ENCODE measurements at places on chromosomes 6 and 20.

GRCh38 chr6:47478233-47479139 lies 897 bp downstream of the CD2AP start:
- peak; percentile 2 for DNase-seq

DNA sequence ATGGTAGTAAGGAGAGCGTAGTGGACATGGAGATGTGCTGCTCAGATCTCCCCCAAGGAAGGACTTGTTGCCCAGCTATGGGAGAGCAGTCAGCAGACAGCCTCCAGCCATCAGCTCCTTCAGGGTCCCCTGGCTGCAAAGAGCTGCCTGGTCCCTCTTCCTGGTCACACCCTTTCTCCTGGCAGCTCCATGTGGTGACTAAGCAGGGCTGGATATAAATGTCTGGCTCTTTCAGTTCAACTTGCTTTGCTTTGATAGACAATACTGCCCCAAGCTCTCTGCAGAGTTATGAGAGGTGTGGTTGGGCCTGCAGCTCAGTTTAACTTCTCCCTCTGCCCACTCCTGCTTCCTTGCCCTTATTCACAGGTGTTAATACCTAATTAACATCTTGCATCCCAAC lies 64.1 kb upstream of the DDR1 start:
- no peak for DNase-seq

GRCh38 chr6:115668781-115669180 lies 391.9 kb downstream of the FRK start:
- DNase-seq, result no peak

GRCh38 chr6:9025796-9026394 lies 590.5 kb upstream of the SLC35B3 start:
- DNase-seq, result no peak

- DNase-seq, result no peak
These were observed 25.7 kb downstream of the SLC2A4RG start for GRCh38 chr20:63765082-63765873.

GRCh38 chr6:7053125-7053774 lies 54.5 kb upstream of the RREB1 start:
- no peak for DNase-seq

DNA sequence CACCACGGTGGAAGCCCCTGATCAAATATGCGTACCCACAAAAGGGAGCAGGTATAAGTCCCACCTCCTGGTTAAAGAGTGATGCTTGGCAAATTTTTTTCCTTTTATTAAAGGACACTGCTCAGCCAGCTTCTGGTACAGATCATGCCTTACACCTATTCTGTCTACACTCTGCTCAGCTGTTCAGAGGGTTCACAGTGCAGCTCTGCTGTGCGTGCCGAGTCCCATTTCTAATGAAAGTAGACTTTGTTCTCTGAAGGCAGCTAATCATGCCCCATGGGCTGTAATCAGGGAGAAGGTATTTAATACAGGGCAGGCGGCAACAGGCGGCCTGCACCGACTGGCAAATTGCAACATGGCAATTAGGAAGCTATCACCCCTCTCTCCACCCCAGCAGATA lies 16.3 kb downstream of the LRRC73 start:
- no peak for DNase-seq

DNA sequence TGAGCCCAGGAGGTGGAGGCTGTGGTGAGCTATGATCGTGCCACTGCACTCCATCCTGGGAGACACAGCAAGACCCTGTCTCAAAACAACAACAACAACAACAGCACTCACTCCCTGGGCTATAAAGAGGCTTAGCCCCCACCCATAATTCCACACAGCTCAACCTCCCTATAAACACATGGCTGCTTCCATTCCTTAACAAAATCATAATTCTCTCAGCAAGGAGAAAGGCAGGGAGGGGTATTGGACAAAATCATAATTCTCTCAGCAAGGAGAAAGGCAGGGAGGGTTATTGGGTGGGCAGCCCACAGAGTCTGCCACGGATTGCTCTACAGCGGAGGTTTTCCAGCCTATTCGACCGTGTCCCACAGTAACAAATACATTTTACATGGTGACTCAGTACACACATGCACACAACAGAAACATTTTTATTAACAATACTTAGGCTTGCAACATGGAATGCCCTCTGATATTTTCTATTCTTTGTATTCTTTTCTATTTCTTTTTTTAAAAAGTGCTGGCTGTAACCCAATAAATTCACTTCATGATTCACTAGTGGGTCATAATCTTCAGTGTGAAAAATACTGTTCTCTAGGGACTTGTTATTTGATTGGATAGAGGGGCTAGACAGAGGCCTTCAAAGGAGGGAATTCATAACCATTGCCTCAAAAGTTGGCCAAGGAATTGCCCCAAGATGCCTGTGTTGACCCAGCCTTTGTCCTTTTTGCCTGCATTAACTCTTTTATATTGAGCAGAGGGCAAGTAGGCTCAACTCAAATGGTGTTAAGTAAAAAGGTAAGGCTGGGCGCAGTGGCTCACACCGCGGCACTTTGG lies 50.6 kb upstream of the ZMYND8 start:
- DNase-seq, result no peak

GRCh38 chr6:44035621-44036020 lies 91.6 kb downstream of the MRPL14 start:
- DNase-seq, result no peak

DNA sequence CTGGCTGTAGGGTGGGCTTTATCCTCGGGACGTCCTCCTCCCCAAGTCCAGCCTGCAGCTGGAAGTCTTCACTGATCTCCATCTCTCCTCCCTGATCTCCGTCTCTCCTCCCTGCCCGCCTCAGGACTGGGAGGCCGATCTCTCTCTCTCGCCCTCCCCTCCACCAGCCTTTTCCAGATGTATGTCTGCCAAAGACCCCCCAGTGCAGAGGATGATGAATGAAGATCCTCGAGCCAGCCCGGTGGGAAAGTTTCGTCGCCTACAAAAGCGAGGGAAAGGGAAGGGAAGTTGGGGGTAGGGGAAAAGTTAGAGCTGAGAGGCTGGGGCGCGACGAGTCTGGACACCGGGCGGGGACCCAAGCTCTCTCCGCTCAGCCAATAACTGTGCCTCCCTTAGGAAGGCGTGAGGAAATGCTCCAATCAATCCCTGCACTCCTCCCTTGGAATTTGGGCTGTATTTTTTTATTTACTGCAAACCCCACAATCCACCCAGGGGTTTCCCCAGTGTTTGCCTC lies 595 bp upstream of the SRF start:
- DNase-seq, result no peak

GRCh38 chr6:149063468-149063867 lies 254.0 kb upstream of the TAB2 start:
- DNase-seq, result no peak

- no peak for DNase-seq
These were observed 73.4 kb downstream of the FUT9 start for GRCh38 chr6:96089173-96089572.

- no peak for DNase-seq
These were observed 169.5 kb downstream of the OTOR start for GRCh38 chr20:16917636-16918035.

DNA sequence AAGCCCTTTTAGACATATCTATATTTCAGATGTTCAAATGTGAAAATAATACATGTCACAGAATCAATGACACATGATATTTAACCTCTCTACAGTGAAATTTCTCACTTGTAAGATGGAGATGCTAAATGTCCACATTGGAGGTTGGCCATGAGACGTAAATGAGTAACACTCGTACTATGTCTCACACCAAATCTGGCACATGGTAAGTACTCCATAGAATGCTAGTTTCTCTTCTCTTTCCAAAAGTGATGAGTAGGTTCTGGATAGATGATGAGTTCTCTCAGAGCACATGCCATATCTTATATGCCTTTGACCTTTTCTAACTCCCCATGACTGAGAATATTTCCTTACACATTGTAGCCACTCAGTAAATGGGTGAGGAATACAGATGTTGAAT lies 17.7 kb downstream of the GFOD1 start:
- no peak for DNase-seq

DNA sequence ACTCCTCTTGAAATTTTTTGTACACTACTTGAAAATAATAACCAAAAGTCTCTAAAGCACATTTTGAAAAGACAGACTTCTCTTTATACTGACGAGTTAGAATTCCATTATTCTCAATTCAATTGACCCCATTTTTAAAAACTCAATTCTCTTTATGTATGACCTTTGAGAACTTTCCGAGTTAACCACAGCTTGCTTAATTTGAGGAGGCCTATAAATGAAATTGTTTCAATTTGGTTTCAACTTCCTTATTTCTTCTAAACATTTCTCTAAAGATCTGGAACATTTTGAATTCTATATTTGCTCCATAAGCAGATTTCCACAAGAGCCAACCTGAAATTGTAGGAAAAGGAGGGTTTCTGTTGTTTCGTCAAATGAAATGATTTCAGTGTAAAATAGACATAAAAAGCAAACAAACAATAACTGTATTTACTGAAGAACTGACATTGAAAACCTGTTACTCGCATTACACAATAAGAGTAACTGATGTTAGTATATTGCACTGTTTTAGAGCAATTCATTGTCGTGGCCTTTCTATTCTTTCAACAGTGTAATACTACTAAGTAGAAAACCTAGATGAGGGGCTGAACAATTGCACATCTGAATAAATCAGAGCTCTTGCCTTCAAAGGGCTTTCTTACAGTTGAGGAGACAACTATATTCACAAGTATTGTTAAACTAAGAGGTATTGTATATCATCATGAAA lies 223.6 kb downstream of the HIVEP2 start:
- DNase-seq, result no peak

DNA sequence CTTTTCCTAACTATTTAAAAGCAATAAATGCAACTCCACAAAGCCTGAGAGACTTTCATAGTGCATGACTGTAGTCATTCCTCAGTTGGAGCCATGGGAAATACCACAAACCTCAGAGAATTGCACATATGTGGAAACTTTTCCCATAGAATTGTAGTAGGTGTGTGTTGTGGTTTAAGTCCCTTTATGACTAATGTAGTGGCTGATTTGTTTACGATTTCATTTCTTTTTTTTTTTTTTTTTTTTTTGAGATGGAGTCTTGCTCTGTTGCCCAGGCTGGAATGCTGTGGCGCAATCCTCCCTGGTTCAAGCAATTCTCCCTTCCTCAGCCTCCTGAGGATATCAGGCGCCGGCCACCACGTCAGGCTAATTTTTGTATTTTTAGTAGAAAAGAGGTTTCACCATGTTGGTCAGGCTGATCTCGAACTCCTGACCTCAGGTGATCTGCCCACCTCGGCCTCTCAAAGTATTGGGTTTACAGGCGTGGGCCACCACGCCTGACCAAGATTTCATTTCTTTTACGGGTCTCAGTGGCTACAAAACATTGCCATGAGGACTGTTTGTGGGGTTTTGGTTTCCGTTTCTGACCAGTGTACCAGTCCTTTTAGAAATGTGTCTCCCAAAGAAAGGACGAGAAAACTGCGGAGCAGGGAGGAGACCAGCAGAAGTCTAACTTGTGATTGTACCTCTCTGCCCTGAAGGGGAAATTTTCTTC lies 212.1 kb upstream of the MARCKS start:
- DNase-seq, result no peak

GRCh38 chr6:49524541-49524940 lies 24.8 kb downstream of the GLYATL3 start:
- DNase-seq, result no peak

GRCh38 chr20:47127546-47127945 lies 229.0 kb downstream of the ZMYND8 start:
- DNase-seq, result no peak

DNA sequence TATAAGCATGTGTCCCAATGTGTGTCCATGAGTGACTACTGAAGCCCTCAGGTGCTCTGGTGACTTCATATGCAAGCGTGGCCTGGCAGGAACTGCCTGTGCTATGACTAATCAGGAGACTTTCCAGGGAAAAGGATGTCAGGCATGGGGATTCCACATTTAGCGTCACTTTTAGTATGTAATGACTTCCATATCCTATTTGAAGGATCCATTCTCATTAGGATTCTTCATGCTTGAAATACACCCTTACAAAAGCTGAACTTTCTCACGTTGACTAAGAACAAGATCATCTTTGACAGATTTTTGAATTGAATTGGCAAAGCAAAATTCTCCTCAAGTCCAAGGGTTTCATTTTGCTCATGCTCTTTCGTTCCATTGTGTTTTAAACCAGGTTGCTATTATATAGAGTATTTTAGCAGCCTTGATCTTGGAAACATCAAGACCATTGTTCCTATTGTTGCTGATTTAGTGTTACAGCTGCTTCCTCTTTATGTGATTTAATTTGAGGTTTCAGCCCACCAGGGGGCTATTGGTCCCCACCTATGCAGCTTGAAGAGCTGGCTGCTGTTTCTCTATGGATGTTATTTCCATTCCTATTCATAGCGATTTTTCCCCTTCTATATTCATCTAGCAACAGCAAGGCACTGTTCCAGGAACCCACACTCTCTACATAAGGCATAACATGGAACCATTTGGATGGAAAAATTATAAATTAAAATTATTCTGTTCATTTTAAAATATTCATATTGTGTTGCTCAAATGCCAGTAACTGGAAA lies 418.6 kb downstream of the CDKAL1 start:
- DNase-seq, result no peak

DNA sequence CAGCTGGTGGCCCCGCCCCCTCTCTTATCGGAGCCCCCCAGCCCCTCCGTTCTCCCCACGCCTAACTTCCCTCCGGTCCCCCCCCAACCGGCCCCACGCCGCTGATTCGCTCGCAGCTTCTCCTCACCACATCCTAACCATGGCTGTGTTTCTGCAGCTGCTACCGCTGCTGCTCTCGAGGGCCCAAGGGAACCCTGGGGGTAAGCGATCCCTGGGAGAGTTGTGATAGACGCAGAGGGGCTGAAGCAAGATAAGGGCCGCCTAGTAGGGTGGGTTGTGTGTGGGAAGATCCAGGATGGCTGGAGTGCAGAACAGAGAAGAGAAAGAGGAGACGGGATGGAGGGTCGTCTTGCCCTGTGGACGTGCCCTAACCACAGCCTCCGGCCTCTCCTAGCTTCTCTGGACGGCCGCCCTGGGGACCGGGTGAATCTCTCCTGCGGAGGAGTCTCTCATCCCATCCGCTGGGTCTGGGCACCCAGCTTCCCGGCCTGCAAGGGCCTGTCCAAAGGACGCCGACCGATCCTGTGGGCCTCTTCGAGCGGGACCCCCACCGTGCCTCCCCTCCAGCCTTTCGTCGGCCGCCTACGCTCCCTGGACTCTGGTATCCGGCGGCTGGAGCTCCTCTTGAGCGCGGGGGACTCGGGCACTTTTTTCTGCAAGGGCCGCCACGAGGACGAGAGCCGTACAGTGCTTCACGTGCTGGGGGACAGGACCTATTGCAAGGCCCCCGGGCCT lies at the start of gene MPIG6B:
MPIG6B (plus strand) TSS at position 129 of the 735 bp plus-strand sequence; CDS start at position 140, 11 bp downstream.
- DNase-seq, result no peak

GRCh38 chr6:45741437-45742171 lies 274.1 kb downstream of the CLIC5 start:
- DNase-seq, result no peak

GRCh38 chr6:52513464-52513863 lies 63.4 kb downstream of the TRAM2 start:
- no peak for DNase-seq

DNA sequence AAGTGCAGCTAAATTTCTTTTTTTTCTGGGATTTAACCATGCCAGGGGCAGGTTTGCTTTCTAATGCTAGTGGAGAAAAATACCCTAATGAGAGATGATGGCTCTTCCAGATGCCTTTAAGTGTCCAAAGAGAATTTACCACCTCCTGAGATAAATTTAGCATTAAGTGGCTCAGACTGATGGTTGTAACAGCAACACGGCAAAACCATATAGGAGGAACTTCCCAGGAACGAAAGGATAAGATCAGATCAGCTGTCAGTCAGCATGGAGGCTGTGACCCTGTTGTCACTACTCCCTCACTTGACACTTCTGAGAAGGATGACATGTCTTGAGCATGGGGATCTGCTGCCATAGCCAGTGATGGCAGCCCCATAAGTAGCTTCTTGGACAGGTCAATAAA lies 860.0 kb downstream of the QKI start:
- no peak for DNase-seq

GRCh38 chr20:43188861-43189553 lies 699 bp downstream of the PTPRT start:
- DNase-seq, result no peak

GRCh38 chr6:39520411-39520810 lies 197.9 kb upstream of the KCNK16 start:
- DNase-seq, result no peak
